ENCODE measurements at places on chromosomes 1 and 21.

GRCh38 chr1:114558544-114558943 lies 22.9 kb downstream of the BCAS2 start:
- peak; percentile 37 for DNase-seq

GRCh38 chr1:208051651-208052050 lies 140.7 kb upstream of the CD34 start:
- DNase-seq = no peak

DNA sequence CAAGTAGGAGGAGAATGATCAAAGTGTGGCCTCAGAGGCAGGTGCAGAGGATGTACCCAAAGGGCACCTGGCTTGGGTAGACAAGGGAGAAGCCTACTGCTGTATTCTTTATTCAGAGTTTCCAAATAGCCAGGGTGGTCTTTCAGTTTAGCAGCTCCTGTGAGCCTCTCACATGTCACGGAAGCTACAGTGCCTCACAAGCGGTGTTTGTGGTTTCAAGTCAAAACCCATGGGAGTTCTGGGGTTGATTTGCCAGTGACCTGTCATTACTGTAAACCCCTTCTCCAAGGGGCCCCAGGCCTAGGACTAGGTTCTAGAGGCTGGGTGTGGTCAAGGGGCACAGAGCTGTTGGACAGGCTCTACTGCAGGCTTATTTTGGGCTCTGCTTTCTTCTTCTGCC lies 10.2 kb upstream of the IL10 start:
- DNase-seq = peak; percentile 34

DNA sequence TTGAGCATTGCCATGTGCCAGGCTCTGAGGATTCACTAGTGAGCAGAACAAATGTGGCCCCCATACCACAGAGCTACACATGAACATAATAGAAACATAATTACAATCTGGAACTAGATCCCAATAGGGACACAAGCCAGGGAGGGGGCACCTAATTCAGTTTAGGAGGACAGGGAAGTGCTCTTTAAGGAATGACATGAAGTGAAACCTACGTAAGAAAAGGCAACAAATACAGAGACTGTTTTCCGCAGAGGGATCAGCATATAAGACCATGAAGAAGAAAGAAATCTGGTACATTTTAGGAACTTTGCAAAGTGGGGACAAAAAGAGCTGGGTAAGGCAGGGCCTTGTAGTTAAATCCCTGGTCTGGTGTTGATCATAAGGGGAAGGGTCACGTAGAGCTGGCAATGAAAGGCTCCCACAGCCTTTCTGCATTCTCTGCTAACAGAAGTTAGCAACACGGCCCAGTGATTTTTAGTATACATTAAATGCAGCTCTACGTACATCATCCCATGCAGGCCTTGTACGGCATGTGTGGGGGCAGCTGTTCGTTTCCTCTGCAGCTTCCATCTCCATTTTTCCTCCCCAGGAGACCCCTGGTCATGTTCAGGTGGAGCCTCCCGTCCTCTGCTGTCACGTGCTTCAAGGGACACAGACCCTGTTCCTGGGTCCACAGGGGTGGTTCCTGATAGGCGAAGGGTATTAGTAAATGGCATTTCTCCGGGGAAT lies 26.8 kb upstream of the SLC30A1 start:
- no peak for DNase-seq

- peak; percentile 24 for DNase-seq
Observed at GRCh38 chr21:45580576-45581321, 38.5 kb upstream of the SLC19A1 start.

DNA sequence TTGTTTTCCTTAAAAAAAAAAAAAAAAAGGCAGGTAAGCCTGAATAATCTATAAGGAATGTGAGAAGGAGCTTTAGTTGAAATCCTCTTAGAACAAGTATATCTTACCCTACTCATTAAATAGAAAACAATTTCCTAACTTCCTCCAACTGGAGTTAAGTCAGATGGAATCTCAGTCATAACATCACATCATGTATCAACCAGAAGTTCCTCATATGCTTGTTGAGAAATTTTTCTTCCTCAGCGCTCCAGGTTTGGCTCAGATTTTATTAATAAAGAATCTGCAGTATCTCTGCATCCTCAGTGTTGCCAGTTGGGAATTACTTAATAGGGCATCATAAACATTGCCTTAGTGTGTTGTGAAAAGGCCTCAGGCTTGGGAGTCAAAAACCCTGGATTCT lies 37.6 kb downstream of the DUSP10 start:
- no peak for DNase-seq
